Pulmonary artery endothelial cell (primary cell): ENCODE measurements at places on chromosomes 4 and X. TPM values are rescaled to one million over a fixed set of nuclear protein-coding genes. Genes with fewer than 3 reads are reported as not detected.

Gene CLTRN
- not detected in 2 replicates for total RNA-seq

Gene ARHGAP36
- 0.07 TPM in 1 of 2 replicates, not detected in the other for total RNA-seq

GRCh38 chrX:123085311-123085940, 98.7 kb upstream of the GRIA3 start:
- DNase-seq: no peak

DNA sequence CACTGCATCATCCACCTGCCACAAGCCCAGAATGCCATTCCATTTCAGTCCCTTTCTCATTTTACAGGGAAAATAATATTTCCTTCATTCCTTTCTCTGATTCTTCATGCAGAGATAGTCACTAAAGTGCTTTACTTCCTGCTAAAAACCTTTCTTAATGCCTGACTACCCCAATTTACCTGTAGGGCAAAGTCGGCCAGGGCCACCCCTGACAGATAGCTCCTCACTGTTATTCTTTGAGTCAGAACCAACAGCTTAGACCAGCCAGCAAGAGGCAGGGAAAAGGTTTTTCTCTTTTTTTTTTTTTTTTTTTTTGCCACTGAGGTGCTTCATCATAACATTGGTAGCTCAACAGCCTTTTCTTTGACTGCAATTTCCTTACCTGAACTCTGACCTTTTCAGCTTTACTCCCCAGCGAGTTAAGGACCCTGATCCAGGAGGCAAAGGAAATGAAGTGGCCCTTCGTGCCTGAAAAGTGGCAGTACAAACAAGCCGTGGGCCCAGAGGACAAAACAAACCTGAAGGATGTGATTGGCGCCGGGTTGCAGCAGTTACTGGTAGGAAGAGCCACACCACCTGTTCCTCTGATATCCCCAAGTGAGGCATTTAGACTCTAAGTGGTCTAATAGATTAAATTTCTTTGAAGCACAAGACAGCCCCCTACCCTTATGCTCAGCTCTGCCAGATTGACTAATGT, 85.0 kb downstream of the ALPK1 start:
- no peak for DNase-seq

GRCh38 chr4:168070903-168071302, 21.4 kb upstream of the ANXA10 start:
- no peak for DNase-seq

DNA sequence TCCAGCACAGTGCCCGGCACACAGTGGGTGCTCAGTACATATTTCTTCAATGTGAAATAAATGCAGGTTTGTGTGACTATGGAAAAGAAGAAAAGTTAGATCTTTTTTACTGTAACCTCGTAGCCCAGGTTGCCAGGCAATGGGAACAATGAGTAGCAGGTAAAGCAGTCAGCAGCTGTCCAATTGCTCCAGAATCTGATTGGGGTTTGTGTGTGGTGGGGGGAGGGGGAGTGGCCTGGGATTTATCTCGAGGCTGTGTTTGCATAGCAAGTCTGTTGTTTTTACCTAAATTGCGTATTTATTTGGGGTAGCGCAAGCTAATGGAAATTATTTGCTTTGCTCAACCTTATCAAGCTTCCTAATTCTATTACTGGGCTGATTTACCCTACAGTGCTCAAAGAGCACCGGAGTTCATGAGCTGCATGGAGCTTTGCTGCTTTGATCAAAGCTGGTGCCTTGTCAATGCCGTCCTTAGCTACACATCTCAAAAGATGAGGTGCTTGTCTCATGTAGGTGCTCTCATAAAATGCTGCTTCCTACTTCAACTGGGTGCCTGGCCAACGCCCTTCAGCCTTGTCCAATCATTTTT, 145.0 kb upstream of the DGKK start:
- no peak for DNase-seq

GRCh38 chr4:102301167-102301566, 44.1 kb downstream of the SLC39A8 start:
- no peak for DNase-seq

DNA sequence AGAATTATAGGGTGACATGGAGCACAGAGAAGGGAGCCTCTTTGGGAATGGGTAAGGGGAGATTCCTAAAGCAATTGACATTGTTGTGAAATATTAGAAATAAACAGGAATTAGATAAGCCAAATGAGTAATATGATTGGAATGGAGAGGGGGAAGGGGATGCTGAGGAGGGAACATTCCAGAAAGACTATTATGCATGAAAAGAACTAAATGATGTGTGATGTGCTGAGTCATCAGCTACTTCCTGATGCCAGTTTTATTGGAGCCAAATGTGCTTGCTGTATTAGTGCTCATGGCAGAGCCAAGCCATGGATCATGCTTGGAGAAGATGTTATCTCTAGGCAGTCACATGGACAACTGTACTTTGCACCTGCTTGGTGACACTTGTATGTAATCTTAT, 189.0 kb upstream of the HCCS start:
- peak; percentile 74 for DNase-seq

GRCh38 chrX:101370888-101371504, 15.0 kb downstream of the BTK start:
- no peak for DNase-seq

GRCh38 chr4:104983615-104984179, 163.0 kb upstream of the TET2 start:
- no peak for DNase-seq

- DNase-seq: no peak
These were observed 1053.0 kb upstream of the IGFBP7 start for GRCh38 chr4:58163156-58163555.
